Fibroblast of the aortic adventitia (primary cell): ENCODE measurements at places on chromosomes 7 and 10. TPM values are rescaled to one million over a fixed set of nuclear protein-coding genes. Genes with fewer than 3 reads are reported as not detected.

DNA sequence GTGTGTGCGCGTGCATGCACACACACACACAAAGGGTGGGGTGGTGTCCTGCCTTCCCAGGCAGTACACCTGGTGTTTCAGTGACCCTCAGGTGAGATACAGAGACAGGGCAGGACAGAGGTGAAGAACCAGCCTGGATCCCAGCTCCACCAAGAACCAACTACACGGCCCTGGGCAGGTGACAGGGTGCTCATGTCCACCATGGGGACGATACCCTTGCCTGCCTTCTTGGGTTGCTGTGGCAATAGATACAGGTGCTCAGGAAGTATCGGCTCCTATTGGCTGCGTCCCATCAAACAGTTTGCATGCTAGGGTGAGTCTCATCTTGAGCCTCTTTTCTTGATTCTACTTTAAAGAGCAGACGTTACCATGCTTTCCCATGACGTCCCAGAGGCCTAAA, 33.7 kb upstream of the CXCL12 start:
- no peak for DNase-seq

GRCh38 chr10:44983066-44983894, 4.7 kb upstream of the DEPP1 start:
- DNase-seq = no peak

DNA sequence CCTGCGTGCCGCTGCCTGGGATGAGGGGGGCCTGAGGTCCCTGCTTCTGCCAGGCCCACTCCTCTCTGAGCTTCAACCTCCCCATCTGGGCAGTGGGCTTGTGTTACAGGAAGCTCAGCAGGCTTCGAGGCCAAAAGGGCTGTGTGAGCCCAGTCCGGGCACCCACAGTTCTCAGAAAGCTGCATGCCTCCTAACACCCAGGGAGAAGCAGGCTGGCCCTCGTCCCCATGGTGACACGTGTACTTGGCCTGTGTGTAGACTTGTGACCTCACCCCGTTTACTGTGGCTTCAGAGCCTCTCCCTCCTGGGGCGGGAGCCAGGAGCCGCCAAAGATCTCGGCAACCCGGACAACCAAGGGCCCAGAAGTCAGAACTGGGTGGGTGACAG, 2.2 kb upstream of the GRIFIN start:
- DNase-seq = peak; percentile 66

DNA sequence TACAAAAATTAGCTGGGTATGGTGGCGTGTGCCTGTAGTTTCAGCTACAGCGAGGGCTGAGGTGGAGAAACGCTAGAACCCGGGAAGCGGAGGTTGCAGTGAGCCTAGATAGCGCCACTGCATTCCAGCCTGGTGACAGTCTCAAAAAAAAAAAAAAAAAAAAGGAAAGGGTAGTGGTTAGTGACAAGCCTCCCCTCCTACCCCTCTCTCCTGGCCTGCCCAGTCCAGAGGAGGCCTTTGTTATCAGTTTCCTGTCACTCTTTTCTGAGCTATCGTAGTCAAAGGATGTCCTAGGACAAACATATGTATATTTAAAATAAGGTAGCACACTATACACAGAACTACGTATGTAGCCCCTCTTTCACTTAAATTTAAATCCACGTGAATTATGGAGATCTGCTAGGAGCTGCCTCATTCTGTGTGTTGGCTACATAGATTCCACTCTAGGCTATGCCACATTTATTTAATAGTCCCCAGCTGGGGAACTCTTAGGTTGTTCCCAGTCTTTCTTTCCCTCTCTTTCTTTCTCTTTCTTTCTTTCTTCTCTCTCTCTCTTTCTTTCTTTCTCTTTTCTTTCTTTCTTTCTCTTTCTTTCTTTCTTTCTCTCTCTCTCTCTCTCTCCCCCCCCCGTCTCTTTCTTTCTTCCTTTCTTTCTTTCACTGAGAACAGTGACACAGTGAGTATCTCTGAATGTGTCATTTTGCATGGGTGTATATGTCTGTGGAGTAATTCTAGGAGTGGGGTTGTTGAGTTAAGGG, 3.9 kb downstream of the TSPAN15 start:
- DNase-seq = no peak

- no peak for DNase-seq
These were observed 27.7 kb downstream of the MMRN2 start for GRCh38 chr10:86929468-86930380.

DNA sequence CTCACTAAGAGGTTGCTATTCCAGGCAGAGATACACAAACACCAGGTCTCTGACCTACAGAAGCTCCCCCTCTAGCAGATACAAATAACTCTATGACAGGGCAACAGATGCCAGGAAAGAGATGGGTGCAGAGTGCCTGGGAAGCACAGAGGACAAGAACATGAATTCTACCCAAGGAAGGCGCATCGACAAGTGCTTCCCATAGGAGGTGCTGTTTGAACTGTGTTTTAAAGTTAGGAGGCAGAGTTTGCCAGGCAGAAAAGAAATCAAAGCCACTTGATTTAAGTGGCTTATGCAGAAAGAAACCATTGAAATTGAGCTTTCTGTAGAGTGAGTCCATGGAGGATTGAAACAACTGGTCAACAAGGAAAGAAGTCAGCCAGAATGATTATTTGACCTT, 35.3 kb upstream of the EGR2 start:
- DNase-seq = peak; percentile 17

GRCh38 chr10:29914986-29915785, 144.2 kb downstream of the JCAD start:
- DNase-seq = peak; percentile 30

DNA sequence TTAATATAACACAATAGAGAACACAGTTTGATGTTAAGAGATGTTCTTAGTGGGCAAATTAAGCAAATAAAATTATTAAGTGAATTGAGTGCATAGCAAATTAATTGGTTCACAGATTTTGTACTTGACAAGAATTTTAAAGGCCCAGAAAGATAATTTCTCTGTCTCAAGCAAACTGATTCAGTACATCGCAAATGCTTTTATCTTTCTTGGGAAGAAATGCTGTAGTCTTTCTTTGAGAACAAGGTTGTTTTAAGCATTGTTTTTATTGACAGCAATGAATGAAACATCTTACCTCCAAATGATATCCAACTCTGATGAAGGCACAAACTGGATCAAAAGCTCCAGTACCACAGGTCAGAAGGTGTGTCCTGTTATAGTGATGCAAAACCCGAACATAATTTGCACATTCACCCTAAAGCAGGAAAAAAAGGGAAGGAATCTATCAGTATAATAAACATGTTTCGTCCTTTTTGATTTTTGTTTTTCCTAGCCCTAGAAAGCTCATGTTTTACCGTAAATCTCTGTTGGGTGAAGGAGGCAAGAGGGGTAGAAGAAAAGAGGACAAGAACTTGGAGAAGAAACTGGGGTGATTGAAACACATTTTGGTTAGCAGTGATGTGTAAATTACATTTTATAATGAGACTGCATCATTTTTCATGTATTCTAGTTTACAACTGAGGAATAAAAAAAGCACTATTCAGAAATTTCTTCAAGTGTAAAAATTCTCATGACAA, 182.6 kb downstream of the SEMA3E start:
- DNase-seq = no peak

DNA sequence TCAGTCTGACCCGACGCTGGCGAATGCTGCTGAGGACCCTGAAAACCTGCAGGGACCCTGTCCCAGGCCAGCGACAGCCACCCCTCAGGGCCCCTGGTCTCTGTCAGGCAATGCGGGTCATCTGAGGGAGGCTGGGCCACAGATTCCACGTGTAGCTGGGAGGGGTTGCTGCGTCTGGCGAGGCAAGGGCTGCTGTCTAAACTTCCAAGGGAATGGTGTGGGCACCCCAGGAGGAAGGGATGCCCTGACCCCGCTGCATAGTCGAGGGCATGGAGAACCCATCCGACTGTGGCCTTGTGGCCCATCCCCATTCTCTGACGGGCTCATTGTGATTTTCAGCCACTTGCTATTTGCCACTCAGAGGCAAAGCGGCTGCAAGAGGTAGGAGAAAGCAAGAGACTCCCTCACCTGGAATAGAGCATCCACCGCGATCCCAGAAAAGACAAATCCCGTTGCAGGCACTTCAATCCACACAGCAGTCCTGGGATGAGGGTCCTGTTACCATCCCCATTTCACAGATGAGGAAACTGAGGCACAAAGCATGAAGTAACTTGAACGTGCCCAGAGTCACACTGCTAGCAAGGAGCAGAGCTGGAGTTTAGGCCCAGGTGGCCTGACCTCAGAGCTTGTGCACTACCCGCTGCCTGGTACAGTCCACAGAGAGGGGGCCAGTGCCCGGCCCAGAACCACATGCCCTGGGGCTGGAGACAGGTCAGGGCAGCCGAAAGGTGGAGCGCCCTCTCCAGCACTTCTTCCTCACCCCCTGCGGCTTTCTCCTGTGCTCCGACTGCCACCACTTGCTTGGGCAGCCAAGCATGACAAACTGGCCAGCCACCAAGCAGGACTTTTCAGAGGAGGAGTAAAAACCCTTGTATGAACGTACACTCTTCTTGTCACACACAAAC, 163.8 kb upstream of the KLF14 start:
- DNase-seq = no peak

- peak; percentile 25 for DNase-seq
These were observed 327.2 kb downstream of the KCNMA1 start for GRCh38 chr10:77310288-77310840.

DNA sequence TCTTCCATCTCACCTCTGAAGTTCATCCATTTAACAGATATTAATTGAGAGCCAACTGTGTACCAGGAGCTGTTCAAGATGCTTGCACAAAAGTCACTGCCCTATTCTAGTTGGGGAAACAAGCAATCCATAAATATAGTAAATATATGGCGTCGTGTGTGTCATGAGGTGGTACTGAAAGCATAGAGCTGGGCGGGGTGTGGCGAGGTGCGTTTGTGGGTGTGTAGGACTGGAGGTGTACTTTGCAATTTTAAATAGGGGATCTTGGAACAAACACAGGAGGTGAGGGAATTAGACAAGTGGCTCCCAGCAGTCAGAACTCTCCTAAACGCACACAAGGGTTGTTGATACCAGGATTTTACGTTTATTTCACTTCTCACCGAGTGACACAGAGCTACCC, 490 bp upstream of the ZNF239 start:
- no peak for DNase-seq

CLRN3 gene
- not detected in 2 replicates for total RNA-seq

TMEM213 gene
- total RNA-seq = 0.33 TPM in 1 of 2 replicates, not detected in the other

HOXA2 gene
- 0.16 and 3.6 TPM in 2 replicates for total RNA-seq
